Thoracic aorta endothelial cell (primary cell): ENCODE measurements at places on chromosomes 3 and 15. TPM values are rescaled to one million over a fixed set of nuclear protein-coding genes. Genes with fewer than 3 reads are reported as not detected.

CRYGS gene
- 1.7 and 2.1 TPM in 2 replicates for total RNA-seq

MME gene
- 16.6 and 25.8 TPM in 2 replicates for total RNA-seq

NDUFB4 gene
- 58.4 and 120 TPM in 2 replicates for total RNA-seq

FAM131A gene
- 21.8 and 31.1 TPM in 2 replicates for total RNA-seq

SPINT1 gene
- 0.93 and 1.4 TPM in 2 replicates for total RNA-seq

NPAP1 gene
- total RNA-seq = not detected in 2 replicates

HHLA2 gene
- not detected in 2 replicates for total RNA-seq

CPEB1 gene
- total RNA-seq = not detected in 2 replicates

GOLGA8Q gene
- total RNA-seq = 0.66 and 1.1 TPM in 2 replicates

CD96 gene
- not detected in 2 replicates for total RNA-seq
